ENCODE measurements at places on chromosomes 3 and 15.

DNA sequence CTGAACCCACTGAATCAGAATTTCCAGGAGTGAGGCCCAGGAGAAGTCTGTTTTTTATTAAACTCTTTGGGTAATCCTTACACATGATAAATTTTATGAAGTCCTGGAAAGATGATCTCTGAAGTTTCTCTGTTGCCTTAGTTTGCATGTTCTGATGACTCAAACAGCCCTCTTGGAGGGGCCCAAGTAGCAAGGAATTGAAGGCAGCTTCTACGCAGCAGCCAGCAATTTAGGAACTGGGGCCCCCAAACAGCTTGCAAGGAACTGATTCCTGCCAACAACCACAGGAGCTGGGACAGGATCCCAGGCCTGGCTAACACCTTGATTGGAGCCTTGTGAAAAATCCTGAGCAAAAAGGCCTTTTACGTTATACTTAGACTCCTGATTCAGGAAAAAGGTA, 5.4 kb upstream of the ACP3 start:
- no peak for DNase-seq

GRCh38 chr15:36693644-36694043, 114.2 kb downstream of the CDIN1 start:
- DNase-seq: no peak

GRCh38 chr15:43789409-43789808, 2.7 kb upstream of the SERF2 start:
- DNase-seq: no peak

DNA sequence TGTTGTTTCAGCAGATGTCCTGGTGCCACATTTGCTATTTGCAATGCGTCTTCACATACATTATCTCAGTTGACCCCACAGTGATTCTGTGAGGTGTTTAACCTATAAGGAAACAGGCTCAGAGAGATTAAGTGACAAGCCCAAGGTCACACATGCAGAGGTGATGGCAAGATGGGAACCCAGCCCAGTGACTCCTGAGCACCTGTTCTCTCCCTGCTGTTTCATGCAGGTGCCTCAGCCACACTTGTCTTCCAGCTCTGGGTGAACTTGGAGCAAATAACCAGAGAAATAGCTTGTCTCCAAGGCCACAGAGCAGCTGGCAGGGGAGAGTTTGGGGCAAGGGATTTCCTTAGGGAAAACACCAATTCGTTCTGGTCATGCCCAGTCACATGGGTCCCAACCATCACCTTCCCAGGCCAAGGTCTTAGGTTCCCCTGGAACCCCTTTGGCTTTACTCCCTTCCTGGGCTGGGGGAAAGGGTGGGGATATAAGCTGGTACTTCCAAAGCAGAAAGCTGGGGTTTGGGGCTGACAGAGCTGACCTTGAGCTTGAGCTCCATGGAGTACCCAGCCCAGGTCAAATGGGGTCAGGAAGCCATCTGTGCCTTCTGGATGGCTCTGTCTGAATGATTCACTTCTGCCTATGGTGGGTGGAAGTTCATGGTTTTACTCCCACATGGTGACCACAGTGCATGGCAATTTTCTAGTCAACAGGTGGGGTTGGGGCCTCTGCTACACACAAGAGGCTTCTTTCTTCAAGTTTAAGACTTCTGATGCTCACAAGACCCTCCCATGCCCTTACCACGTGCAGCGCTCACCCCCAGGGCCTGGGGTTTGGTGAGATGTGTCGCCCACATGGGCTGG, 22.4 kb downstream of the LIPC start:
- DNase-seq: no peak

DNA sequence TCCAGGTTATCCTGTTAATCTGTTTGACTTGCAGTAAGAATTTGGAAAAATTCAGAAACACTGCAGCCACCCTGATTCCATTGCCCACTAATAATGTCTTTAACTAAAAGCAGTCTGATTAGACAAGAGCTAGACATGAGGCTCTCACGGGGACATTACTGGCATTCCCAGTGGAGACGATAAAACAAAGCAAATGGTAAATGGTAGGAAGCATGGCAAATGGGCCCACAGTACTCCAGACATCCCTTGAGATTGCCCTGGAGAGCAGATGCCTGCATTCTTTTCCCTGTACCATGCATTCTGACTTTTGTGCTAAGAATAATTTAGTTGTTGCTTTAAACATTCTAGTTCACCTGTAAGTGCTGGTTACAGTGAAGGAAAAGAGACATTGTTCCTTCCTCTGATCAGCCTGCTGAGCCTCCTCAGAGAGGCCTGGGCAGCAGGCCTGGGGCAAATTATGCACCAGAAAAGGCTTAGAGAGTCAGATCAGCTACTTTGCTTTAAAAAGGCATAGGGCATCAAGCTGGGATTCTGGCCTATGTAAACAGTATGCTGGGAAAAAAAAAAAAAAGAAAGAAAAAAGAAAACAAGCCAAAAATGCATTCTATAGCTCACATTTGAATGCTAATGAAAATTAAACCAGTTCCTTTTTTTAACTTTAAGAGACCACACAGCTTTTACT, 204.6 kb downstream of the GABRG3 start:
- no peak for DNase-seq

DNA sequence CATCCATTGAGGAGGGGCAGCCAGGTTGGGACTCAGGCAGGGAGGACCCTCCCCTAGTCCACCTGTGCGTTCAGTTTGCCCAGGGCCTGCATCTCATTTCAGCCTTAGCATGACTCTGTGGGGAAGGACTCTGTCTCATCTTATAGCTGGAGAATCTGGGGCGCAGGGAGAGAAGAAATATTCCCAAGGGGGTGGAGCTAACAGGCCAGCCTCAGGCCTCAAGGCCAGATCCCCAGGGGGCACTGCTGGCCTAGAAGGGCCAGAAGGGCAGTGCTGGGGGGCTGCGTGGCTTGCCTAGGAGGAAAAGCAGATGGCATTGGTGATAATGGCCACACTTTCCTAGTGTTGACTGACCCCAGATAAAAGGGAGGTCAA, 10.9 kb downstream of the AMOTL2 start:
- no peak for DNase-seq
